Activated T-helper 17 cell treated with anti-CD3 and anti-CD28 coated beads, Interleukin-2, amount 50 U/mL, for 72 hours (primary cell): ENCODE measurements at places on chromosomes 6 and 20. TPM values are rescaled to one million over a fixed set of nuclear protein-coding genes. Genes with fewer than 3 reads are reported as not detected.

Gene RHAG
- total RNA-seq, result not detected

- no peak for ATAC-seq
These were observed 116.9 kb upstream of the EMILIN3 start for GRCh38 chr20:41483553-41483930.

- ATAC-seq, result no peak
These were observed 102.2 kb downstream of the SLC24A3 start for GRCh38 chr20:19314621-19315020.

DNA sequence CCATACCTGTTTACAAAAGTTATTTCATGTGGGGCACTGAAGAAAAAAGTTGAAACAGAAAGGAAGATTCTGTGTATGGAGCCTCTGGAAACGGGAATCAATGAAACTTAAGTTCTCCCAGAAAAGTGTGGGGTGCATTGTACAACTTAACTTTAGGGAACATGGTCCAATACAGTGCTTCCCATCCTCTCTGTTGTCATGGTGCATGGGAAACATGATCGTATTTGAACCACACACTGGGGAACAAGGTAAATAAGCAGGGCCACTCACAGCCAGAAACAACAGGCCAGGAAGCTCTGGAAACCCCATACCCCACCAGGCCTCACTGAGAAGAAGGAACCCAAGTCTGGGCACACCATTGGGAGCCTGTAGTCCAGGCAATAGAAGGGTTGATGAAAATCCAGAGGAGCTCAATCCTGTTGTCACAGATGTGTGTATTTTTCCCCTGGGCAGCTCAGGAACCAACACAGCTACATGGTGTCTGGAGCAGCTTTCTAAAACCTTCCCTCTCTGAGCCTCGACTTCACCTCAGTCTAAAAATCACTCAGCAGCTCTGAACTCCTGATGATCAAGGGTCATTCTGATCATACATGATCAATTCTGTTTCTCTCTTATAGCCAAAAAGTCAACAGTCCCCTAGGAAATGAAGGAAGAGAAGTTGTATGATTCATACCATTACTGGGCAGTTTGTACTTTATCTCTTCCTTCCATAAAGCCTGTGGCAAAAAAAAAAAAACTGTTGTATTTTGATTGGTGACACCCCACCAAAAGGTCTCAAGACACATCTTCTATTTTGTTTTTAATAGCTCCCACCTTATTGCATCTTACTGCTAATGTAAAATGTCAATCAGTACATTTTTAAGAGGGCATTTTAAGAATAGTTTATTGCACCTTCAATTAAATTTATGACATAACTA is 198.5 kb upstream of the TAB2 start:
- ATAC-seq, result no peak

DNA sequence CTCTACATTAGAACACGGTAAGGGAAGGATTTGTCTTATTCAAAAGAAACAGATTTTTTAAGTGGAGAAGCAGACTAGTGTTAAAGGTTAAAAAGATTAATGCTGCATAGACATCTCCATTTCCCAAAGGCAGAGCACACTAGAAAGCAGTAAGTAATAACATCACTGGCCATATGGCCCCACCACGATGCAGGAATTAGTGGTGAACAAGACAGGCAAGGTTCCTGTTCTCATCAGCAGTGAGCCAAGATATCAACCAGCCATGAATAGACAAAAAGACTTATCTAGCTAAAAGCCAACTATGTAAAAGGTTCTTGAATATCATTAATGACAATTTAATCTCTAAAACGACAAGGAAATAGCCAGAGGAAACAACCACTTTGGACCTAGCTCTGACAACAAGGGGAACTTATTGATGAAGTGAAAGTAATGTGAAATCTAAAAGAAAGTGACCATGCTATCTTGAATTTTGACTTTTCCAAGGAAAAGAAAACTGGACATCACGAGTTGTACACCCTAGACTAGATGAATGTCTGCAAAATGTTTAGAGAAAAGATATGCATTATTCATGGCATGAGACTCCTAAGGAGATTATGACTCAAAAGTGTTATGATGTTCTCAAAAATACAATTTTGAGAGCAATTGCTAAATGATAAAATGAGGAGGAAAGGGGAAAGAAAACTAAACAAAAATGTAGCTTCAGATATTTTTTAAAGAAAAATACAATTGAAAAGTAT is 157.9 kb upstream of the STXBP5 start:
- ATAC-seq, result no peak

- peak; percentile 9 for ATAC-seq
These were observed 111.1 kb downstream of the TBC1D32 start for GRCh38 chr6:121223212-121223611.

DNA sequence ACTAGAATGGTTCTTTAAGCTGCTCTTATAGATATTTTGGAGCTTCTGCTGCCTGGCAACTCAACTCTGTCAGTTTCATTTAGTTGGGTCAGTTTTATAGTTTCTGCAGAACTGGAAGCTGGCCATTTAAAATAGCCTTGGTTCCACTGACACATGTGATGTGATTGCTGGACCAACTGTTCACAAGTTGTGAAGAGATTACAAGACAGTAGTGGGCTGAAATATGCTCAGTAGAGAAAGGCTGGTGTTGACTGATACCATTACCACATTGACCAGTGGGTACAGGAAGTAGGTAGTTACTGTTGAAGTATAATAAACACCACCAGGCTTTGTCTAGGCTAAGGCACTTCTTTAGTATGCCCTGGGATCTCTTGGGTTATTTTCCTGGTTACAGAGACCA is 39.0 kb downstream of the BCKDHB start:
- no peak for ATAC-seq
